ENCODE measurements at places on chromosomes 12 and 14.

GRCh38 chr12:112606611-112607365 lies 184.8 kb upstream of the RPH3A start:
- DNase-seq = no peak

GRCh38 chr12:19085090-19085489 lies 44.4 kb upstream of the PLEKHA5 start:
- no peak for DNase-seq

GRCh38 chr12:12032851-12033797 lies 37.6 kb upstream of the BCL2L14 start:
- peak; percentile 48 for DNase-seq

GRCh38 chr12:82708061-82708879 lies 21.6 kb downstream of the TMTC2 start:
- no peak for DNase-seq
